Epithelial cell of proximal tubule (primary cell): ENCODE measurements at places on chromosomes 3 and 15. TPM values are rescaled to one million over a fixed set of nuclear protein-coding genes. Genes with fewer than 3 reads are reported as not detected.
A peak's percentile ranks its signal among the peaks of the same experiment; 100 is the strongest.

RAB27A gene
- total RNA-seq = 4.6 and 9.7 TPM in 2 replicates

XRN1 gene
- total RNA-seq = 8.0 and 11.9 TPM in 2 replicates

PLA1A gene
- total RNA-seq = 0.14 and 0.52 TPM in 2 replicates

NANOGP8 gene
- not detected in 2 replicates for total RNA-seq

SLC25A20 gene
- total RNA-seq = 7.5 and 12.3 TPM in 2 replicates

FBXL22 gene
- not detected in 2 replicates for total RNA-seq

FHIT gene
- total RNA-seq = 0.65 and 3.7 TPM in 2 replicates

- no peak for DNase-seq
These were observed 539.1 kb downstream of the MFSD1 start for GRCh38 chr3:159340877-159341500.

GRCh38 chr3:197846491-197846890 lies 55.4 kb downstream of the LRCH3 start:
- DNase-seq = no peak

DNA sequence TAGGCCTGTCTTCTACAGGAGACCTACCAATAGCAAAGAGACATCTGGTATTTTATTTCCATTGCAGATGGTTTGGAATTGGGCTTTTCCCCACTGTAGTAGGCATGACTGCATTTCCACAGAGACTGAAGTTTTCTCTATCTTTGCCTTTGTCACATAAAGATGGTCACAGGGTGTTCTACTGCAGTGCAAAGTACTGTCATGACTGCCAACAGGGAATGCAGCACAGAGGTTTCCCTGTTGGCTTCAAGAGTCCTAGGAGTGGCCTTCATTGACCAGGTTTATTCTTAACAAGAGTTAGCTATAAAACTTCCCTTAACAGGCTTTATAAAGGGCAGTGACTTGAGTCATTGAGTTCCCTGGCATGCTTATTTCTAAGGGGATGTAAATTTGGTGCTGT lies 36.8 kb upstream of the TM4SF4 start:
- no peak for DNase-seq

GRCh38 chr15:52787549-52788098 lies 2.5 kb downstream of the ONECUT1 start:
- DNase-seq = no peak

DNA sequence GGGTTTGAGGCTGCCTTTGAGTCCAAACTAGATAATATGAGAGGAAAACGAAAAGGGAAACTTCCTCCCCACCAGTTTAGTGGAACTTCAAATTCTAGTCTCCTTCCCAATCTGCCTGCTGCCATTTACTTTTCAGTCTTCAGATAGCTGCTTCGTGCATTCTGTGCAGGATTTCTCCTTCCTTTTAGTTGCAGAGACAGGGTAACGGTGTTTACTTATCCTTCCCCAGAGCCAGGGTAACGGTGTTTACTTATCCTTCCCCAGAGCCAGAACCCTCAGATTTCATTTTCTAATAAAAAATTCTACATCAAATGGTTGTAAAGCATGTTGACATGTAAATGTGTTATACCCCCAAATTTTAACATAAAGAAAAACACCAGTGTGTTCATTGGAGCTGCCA lies 282.6 kb downstream of the VPS13C start:
- DNase-seq = no peak

GRCh38 chr3:11273891-11274291 lies 1.7 kb downstream of the ATG7 start:
- no peak for DNase-seq

DNA sequence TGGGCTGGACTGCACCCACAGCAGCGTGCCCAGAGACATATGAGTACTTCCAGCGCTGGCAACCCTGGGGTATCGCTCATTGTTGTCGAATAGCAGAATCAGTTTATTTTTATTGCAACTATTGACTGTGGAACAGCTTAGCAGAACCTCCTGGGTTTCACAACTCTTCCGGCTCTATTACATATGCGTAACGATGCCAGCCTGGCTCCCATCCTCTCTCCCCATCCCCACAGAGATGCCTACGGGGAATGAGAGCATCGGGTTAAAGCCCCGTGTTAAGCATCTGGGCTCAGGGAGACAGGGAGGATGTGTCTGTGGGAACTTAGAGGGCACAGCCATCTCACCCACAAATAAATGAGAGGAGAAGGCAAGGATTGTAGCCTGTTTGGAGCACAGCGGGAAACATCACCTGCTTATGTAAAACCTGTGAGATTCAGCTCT lies 76.6 kb upstream of the DLG1 start:
- no peak for DNase-seq

DNA sequence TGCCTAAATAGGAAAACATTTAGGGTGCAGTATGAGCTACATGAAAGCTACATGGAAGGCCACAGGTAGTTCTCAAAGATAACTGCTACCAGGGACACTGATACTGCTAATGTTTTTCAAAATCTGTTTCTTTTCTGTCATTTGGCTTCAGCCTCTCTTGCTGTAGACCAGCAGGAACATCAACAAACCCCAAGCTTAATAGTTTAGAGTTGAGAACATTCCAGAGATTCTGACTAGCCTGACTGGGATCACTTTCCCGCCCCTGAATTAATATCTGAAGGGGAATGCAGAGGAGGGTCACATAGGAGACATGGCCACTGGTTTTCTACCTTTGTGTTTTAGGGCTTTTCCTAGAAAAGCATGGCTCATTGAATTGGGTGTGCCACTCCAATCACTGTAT lies 16.9 kb upstream of the C3orf38 start:
- DNase-seq = no peak

GRCh38 chr15:53576841-53577240 lies 182.6 kb downstream of the WDR72 start:
- no peak for DNase-seq

- DNase-seq = no peak
These were observed 634.0 kb upstream of the LMCD1 start for GRCh38 chr3:7867587-7867986.

- DNase-seq = no peak
These were observed 202.6 kb downstream of the MEX3B start for GRCh38 chr15:81843226-81843625.

DNA sequence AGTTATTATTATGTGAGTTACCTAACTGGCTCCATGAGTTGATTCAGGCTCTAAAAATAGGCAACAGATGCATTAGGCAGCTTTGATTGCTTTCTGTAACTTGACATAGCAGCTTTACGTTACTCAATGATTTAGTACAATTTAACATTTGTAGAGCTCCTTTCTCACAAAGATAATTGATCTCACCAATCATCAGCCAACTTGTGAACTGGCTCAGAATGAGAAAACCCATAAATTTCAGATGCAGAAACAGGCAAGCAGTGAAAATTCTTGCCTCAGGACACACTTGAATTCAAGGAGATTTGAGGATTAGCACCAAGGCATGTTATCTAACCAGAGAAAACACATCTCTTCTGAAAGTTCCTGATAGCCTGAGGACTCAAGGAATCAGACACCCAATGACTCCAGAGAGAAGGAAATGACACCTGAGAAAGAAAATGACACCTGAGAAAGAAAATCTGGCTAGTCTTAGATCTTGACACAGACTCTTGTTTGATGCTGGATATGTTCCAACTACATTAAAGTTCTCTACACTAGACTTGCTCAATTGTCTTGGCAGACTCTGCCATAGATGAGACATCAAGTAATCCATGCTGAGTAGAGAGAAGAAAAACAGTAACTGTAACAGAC lies 315.1 kb upstream of the CBLB start:
- peak; percentile 70 for DNase-seq

- peak; percentile 92 for DNase-seq
These were observed 464.1 kb upstream of the CBLB start for GRCh38 chr3:106332884-106333283.

GRCh38 chr3:150180334-150180733 lies 209.6 kb upstream of the PFN2 start:
- DNase-seq = peak; percentile 22
